ENCODE measurements at places on chromosomes 11 and 22.

DNA sequence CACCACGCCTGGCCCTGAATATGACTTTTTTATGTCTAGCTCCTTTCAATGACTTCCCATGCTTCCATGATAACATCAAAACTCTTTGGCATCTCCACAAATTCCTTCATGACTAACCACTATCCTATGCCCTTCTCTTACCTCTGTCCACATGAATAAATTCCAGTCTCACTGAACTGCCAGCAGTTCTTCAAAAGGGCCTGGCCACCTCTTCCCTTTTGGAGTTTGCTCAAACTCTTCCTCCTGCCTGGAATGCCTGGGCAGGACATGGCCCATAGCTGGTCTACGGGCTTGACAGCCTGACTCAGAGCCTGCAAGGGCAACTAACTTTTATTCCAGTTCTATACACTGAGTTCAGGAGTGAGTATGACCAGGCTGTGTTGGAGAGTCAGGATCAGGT lies 41.8 kb upstream of the ZBTB16 start:
- DNase-seq = no peak

DNA sequence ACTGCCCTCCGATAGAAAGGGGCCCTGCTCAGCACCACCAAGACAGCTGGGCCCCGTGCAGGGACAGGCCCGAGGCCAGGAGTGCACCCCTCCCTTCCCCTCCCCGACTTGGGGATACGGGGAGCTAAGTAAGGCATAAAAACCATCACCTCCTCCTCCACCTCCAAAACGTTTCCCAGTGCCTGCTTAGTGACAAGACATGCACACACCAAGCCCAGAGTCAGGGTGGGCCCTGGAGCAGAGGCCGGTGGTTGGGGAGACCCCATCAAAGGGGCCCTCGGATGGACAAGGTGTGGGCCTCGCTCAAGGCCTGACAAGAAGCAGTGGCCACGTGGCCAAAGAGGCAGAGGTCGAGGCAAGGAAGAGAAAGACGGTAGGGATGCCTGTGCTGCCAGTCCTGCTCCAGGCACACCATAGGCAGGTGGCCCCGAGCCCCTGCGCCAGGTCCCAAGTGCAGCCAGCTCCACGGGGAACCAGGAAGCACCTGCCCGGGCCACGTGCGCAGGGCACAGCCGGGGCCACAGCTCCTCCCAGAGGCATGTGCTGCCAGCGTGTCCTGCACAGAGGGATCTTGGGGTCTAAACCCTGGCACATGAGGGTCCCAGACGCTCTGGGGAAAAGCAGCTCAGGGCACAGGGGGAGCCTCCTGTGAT lies 53.0 kb downstream of the BRD1 start:
- no peak for DNase-seq

- DNase-seq = no peak
Observed at GRCh38 chr11:72569966-72570892, 104.0 kb downstream of the PDE2A start.

DNA sequence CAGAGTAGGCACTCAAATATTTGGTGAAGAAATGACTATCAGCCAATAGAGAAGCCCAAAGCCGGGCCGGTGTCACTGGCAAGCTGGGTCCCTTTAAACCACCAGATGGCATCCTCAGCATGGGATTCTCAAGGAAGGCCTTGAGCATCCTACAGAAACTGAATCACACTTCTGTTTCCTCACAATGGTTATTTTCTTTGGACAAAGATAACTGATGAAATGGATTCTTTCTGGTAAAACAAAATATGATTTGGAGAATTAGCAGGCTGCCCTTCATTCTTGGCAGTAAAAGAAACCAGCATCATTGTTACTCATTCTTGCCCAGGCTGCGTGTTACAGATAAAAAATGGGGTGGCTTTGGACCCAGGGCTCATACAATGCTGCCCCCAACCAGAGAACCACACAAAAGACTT lies 30.3 kb upstream of the ASPHD2 start:
- peak; percentile 77 for DNase-seq

All from Kasumi-1 (cell line).